ENCODE measurements at places on chromosomes 12 and 14.
A peak's percentile ranks its signal among the peaks of the same experiment; 100 is the strongest.

- peak; percentile 38 for DNase-seq
These were observed 65.3 kb downstream of the IFT43 start for GRCh38 chr14:76050797-76051392.

DNA sequence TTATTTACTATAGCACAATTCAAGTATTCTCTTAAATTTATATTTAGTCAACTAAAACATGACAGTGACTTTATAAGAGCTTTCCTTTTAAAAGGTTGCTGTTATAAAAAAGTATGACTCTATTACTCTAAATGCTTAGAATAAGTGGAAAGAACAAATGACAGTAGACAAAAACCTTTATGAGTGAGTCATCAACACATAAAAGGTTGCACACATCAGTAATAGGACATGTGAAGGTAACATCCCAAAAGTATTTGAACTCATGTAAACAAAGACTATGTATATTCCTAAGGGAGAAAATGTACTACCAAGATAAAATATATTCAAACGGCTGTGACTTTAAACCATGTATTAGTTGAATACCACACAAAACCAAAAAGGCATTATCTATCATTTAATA is 98.8 kb downstream of the PAWR start:
- DNase-seq, result no peak

DNA sequence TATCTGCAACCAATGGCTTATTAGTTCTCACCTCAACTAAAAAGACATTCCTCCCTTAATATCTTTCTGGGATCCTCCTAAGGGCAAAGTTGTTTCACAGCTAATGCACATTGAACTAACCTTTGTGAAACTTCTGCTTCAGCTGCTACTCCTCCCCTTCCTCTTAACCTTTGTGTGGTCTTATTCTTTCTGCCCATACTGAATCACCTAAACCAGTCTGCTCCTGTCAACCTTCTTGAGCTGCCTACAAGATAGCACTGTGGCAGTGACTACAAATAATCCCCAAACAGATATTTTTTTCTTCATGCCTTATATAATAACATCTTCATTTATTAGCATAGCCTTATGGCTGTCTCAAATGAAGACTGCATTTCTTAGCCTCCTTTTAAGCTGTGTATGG is 1077.4 kb upstream of the ATXN7L3B start:
- DNase-seq, result no peak

GRCh38 chr12:11774821-11775220 is 125.3 kb downstream of the ETV6 start:
- no peak for DNase-seq

GRCh38 chr12:2274733-2275132 is 221.9 kb downstream of the CACNA1C start:
- DNase-seq, result no peak

DNA sequence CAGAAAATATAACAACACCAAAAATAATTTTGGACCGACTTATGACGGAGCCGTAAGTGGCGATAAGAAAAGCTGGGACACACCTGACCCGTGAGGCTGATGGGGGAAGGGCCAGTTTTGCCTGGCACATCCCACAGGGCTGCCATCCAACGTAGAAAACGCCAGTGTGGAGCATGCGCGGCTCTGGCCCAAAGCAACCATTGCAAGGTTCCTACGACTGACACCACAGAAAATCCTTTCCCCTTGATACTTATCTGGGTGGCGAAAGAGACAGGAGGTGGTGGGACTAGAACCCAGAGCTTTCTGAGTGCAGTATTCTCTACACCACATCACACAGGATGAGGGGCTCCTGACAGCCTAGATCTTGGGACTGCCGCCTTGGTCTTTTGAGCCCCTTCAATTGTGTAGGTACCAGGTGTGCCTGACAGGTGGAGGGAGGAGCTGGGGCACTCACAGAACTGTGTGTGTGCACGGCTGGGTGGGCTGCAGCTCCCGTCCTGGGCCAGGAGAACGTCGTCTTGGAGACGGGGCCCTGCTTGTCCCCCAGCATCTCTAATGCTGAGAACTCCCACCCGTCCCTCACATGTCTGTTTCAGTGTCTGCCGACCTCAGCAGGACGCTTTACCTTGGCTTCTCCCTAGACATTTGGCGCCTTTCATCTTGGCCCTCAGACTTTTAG is 17.4 kb upstream of the CACNA2D4 start:
- DNase-seq, result no peak

- DNase-seq, result no peak
These were observed 208.3 kb upstream of the HMGA2 start for GRCh38 chr12:65616022-65616421.

DNA sequence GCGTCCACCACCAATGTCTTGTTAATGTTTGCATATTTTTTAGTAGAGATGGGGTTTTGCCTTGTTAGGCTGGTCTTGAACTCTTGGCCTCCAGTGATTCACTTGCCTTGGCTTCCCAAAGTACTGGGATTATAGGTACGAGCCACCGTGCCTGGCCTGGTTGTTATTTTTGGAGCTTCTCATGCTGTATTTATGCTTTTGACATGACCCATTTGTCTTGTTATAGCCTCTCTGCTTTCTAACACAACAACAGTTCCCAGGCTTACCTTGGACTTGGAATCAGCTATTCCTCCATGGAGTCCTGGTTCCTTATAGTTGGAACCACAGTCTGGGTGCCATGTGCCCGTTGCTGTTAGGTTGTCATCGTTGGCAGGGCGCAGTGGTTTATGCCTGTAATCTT is 29.7 kb downstream of the ZNF410 start:
- DNase-seq, result no peak

DNA sequence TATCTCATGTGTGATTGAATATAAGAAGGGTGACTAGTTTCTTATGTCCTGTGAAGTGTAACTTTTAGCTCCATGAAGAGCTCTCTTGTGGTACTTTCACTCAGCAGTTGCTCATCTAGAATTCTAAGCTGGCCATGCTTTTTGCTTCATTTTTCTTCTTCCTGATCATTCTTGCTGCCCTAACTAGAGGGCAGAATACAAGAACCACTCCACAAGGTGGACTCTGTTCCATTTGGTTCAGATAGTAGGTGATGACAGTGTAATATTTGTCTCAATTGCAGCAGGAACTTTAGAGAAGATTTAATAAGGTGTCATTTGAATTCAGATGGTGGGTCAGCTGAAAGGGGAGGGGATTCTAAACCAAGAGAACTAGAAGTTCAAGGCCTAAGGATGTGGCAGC is 17.6 kb downstream of the WDR20 start:
- DNase-seq, result no peak

DNA sequence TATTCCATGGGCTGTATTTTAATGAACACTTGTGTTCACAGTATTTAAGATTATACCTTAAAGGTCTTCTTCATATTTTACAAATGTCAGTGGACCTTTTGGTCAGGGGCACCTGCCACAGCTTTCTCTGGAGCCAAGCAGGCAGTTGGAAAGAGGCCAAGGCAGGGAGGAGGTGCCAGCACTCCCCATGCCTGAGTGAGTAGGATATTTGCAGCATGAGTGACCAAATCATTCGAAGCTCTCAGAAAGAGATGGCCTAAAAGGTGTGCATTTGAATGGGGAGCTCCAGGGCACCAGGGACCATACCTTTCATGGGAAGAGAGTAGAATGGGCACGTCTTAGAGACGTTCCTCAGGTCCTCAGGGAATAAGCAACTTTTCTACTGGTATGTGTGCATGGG is 121.6 kb downstream of the GPR135 start:
- peak; percentile 11 for DNase-seq

- DNase-seq, result no peak
These were observed 18.7 kb upstream of the KIF26A start for GRCh38 chr14:104119488-104120251.

DNA sequence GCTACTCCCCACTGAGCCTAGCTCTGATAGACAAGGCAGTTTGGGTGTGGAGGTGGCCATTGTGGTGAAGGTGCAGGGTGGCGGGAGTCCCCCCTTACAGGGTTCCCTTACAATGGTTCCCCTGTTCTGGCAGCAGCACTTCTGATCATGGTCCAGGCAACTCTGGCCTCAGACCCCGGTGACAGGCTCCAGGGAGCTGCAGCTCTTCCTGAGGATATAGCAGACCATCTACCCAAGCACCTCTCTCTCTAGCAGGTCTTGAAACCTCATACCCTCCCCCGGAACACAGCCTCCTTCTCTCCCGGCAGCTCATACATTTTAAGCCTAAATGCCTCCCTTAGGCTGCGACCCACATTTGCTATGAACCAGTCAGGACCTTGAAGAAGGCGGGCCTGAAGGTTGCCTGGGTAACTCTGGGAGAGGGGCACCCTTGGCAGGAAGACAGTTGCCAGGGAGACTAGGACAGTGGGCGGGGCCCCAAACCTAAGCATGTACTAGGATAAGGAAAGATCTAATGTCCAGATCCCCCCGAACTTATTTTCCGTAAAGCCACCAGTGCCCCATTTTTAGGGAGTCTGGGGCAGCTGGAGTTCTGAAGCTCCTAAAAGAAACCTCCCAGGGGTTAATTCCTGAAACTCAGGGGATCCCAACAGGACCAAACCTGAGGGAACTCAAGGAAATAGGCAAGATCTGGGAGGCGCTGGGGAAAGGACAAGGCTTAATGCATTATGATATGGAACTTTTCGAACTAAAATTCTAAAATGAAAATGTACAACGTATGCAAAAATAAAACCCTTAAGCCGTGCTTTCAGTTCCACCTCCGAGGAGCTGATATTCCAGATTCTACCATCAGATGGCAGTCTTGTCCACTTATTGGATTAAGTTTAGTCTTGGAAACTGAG is 4.5 kb upstream of the GDF11 start:
- DNase-seq, result peak; percentile 88

GRCh38 chr14:103496776-103497175 is 25.9 kb downstream of the CKB start:
- DNase-seq, result no peak

- DNase-seq, result peak; percentile 81
These were observed 77.2 kb downstream of the BAZ1A start for GRCh38 chr14:34797747-34798583.

- no peak for DNase-seq
These were observed 11.4 kb upstream of the ORAI1 start for GRCh38 chr12:121614872-121615467.

GRCh38 chr12:80443974-80444666 is at the start of gene PTPRQ:
Gene PTPRQ (plus strand): TSS chr12:80444235. CDS start chr12:80444346, 111 bp downstream.
- no peak for DNase-seq

- no peak for DNase-seq
These were observed 37.2 kb downstream of the PKP2 start for GRCh38 chr12:32859389-32859788.

- DNase-seq, result no peak
These were observed 152.8 kb downstream of the SLCO1B3 start for GRCh38 chr12:20963303-20963702.

GRCh38 chr12:39772821-39773259 is 153.2 kb upstream of the ABCD2 start:
- no peak for DNase-seq

DNA sequence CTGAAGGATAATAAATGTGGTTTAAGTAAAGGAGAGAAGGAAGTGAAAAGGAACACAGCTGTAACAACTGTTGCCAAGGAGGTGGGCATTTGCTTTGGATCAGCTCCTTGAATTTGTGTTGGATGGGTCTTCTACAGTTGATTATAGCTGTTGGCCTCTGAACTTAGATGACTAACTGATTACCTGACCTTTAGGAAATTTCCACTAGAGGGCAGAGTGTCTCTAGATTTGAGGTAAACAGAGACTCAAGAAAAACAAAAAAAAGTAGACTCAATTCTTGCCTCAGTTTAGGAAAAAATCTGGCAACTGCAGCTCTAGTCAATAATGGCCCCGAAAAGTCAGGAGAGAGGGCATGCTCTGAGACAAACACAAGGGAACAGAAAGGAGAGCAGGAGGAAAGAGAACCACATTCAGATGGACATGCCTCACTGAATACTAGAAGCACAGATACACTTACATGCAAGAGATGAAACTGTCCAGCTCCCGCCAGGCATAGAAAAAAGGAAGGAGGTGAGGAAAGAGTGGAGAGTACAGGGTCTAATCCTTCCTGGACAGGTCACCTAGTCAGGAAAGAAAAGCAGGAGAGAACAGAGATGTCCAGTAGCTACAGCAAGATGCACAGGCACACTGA is 20.6 kb downstream of the COX14 start:
- DNase-seq, result no peak

- no peak for DNase-seq
These were observed 26.4 kb downstream of the DEGS2 start for GRCh38 chr14:100132903-100133510.

DNA sequence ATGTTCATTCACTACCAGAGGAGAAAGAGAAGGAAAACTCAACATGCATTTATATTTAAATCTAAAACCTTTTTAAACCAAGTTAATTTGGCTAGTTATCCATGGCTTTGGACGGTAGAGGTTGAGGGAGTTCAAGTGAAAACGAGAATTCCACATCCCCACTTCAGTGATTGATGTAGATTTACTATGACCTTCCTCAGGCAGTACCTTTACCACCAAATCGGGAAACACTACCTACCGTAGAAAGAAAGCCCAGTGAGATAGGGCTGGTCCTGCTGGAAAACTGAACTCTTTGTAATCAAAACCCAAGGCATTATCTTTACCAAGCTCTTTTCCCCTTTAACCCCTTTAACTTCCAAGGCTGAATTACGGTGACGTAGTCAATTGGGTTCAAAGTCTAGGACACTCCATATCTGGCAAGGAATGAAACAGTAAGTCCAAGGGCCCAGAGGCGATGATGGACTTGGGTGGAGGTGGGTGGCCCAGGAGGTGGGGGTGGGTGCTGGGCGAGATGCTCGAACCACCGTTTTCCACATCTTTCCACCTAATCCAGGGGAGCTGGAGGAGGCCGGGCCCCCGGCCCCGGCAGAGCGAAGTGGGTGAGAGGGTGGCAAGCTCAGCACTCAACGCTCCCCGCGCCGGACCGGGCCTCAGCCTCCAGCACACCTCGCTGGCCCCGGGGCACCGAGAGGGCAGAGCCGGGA is 618 bp downstream of the SEC23A start:
- peak; percentile 46 for DNase-seq

DNA sequence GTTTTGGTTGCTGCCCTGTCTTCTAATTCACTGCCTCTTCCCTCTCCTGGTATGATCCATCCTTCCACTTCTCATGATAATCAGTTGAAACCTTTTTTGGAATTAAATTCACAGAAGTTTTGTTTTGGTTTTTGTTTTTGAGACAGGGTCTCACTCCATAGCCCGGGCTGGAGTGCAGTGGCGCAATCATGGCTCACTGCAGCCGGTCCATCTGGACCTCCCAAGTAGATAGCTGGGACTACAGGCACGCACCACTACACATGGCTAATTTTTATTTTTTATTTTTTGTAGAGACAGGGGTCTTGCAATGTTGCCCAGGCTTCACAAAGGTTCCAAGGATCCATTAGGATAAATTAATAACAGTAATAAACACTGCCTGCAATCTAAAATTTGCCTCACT is 164.3 kb downstream of the PRKCH start:
- no peak for DNase-seq

GRCh38 chr12:97335115-97335514 is 127.5 kb upstream of the RMST start:
- DNase-seq, result no peak

GRCh38 chr12:6341417-6342139 is at the start of gene TNFRSF1A:
Gene TNFRSF1A (minus strand): TSS chr12:6342076. CDS start chr12:6341814, 262 bp downstream.
- no peak for DNase-seq

- no peak for DNase-seq
These were observed 2.9 kb upstream of the LGR5 start for GRCh38 chr12:71436696-71437095.

DNA sequence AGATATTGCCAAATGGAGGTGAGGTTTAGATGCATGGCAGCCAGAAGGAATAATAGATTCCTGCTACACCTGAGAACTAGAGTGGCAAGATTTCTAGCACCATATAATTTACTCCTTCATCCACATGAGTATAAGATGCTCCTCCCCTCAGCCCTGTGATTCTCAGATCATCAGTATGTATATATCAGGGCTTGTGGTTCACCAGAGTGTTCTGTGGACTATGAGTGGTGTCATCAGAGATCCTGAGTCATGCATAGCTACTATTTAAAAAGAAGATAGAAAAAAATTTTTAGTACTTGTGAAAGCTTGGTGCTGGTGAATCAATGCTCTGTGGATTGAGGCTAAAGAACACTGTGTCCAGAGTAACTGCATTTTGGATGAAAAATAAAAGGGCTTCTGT is 285.9 kb downstream of the BMP4 start:
- no peak for DNase-seq
